Gastrocnemius medialis (tissue), 4 donors: ENCODE measurements at places on chromosomes 5 and 9.

DNA sequence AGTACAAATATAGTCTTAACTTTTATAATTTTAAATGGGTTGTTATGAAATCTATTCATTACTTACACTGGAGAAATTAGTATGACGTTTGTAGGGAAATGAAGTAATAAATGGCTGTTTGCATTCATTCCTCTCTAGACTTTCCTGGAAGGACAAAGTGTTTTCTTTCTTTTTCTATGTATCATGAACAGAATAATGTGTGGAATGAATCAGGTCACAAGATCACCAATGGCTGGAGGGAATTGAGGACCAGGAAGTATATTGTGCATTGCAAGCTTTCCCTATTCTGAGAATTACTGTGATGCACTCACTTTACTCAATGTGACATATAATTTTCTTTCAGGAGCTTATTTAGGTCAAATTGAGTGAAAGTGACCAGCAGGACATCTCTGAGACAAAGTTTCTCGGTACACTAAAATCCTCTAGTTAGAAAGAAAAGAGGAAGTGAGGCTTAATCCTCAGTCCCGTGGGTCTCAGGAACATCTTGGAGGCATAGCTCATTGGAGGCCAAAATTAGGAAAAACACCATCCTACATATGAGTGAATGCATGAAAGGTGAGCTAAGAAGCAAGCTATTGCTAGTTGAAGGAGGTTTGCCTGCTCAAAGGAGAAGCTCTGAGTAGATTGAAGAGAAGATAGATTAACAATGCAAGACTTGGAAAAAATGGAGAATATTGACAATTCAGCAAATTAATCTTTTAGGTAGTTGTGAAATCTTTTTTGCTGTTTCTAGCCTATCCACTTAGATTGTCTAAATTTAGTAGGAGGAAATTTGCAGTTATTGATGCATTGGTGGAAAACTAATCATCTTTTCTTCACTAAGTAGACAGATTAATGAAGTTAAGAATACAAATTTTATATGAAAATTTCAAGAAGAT lies 28.0 kb downstream of the ERAP2 start:
- DNase-seq = no peak

GRCh38 chr9:106918825-106919509 lies 56.0 kb downstream of the ZNF462 start:
- DNase-seq = peak; percentile 32

- DNase-seq = no peak
Observed at GRCh38 chr9:108108280-108108851, 618.8 kb upstream of the KLF4 start.

DNA sequence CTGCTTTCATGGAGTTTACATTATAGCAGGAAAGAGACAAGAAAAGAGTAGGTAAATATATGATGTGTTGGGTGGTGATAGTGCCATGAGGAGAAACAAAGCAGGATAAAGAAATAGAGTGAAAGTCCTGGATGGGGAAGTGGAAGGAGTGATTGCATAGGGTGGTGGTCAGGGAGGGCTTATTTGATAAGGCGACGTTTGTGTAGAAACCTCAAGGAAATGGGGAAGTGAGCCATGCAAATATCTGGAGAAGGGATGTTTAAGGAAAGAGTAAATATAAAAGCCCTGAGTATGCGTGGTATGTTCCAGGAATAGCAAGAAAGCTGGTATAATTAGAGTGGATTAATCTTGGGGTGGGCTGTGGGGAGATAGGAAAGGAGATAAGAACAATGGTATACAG lies 134.7 kb upstream of the SV2C start:
- no peak for DNase-seq

GRCh38 chr9:71990466-71990865 lies 69.9 kb downstream of the C9orf57 start:
- DNase-seq = no peak

DNA sequence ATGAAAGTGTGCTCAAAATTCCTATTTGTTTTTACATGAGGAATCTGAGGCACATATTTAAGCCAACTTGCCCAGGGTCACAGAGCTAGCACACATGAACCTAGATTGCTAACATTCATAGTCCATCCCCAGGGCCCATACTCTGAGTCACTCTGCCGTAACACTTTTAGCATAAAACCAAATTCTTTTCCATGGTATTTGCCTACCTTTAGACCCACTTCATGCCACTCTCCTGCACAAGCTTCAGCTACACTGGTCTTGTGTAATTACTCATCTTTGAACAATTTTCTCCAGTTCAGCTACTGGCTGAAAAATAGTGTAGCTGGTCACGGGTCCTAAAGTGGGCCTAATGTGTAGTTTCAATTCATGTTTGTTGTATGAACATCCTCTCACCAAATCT lies 200.7 kb downstream of the SLC12A2 start:
- DNase-seq = no peak

DNA sequence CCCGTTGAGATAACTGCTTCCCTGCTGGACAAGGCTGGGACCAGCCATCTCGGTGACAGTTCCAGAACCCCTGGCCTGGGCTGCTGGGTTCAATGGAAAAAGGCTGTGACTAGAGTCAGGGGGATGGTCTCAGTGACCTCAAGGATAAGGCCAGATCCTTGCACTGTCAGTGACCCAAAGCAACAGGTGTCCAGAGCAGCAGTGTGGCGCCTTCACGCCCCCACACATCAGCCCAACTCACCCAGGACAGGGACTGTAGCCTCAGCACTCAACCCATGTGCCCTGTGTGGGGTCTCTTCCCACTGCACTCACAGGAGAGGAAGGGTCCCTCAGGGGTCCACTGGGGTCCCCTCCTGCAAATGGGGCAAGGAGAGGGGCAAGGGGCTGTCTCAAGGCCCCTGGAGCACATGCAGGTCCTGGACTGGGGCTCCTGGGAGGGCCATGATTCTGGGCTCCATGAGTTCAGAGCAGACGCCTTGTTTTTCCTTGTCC lies 698 bp upstream of the LCN2 start:
- DNase-seq = no peak

DNA sequence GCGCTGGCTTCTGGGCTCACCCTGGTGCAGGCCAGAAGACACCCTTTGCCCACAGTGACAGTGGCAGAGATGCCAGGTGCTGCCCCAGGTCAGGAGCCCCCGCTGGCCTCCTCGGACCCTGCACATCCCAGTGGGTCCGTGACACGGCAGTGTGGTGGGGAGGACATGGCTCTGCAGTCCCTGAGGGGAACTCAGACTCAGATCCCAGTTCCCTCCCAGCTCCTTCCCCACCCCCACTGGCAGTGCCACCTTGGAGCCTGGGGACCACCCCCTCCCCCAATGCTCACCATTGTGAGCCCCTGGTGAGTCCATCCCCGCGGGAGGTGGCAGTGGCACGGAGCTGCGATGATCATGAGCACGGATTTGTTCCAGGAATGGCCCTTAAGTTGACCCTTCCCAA lies 562 bp upstream of the CCDC187 start:
- no peak for DNase-seq

GRCh38 chr9:104319198-104319597 lies 184.9 kb upstream of the OR13F1 start:
- no peak for DNase-seq

- no peak for DNase-seq
Observed at GRCh38 chr5:88503041-88503345, 234.3 kb upstream of the TMEM161B start.

GRCh38 chr5:149380466-149381121 lies 1.5 kb upstream of the IL17B start:
- DNase-seq = no peak

GRCh38 chr9:134688231-134688630 lies 46.6 kb downstream of the COL5A1 start:
- no peak for DNase-seq

GRCh38 chr5:42579320-42579719 lies 156.1 kb downstream of the GHR start:
- no peak for DNase-seq

DNA sequence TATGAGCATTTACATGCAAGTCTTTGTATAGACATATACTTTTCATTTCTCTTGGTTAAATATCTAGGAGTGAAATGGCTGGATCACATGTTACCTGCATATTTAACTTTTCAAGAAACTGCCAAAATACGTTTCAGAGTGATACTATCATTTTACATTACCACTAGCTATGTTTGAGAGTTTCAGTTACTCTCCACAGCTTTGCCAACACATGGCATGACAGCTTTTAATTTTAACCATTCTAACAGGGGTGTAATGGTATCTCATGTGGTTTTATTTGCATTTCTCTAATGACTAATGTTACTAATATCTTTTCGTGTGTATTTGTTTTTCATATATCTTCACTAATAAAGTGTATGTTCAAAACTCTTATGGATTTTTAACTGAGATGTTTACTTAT lies 99.8 kb downstream of the DTWD2 start:
- DNase-seq = no peak
